NCI-H1092 (cell line): ENCODE measurements at places on chromosomes 5 and 9.
A peak's percentile ranks its signal among the peaks of the same experiment; 100 is the strongest.

- DNase-seq, result no peak
Observed at GRCh38 chr5:163161512-163161911, 275.9 kb upstream of the CCNG1 start.

- no peak for DNase-seq
Observed at GRCh38 chr9:129649726-129650679, 8.1 kb upstream of the ASB6 start.

GRCh38 chr5:81908771-81909170 is 63.1 kb upstream of the ATG10 start:
- no peak for DNase-seq

GRCh38 chr5:105593011-105593760 is 2030.6 kb upstream of the NUDT12 start:
- no peak for DNase-seq

- no peak for DNase-seq
Observed at GRCh38 chr5:129609710-129610109, 138.2 kb upstream of the MINAR2 start.

DNA sequence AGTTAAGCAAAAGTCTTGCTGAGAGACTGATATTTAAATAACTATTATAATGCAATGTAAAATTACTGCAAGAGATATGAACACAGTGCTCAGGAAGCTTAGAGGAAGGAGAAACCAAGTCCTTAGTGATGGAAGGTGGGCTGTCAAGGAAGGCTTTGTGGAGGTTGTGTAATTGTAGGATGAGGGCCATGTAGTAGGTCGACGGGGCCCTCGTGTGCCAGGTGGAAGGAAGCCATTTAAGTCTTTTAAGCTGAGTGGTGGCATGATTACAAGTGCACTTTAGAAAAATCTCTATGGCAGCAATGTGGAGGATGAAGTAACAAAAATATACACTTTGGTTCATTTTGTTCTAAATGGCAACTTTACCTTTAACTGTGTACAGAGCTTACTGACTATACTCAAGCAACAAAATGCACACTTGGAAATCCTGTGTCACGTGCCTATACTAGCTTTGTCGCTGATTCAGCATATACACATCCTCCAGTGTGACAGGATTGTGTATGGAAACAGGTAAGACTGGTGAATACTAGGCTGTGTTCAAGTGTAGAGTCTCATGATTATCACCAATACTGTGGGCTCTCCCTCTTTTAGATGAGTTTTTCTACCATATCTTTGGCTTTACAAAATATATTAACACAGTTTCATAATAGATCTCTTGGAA is 78.6 kb downstream of the TMC1 start:
- DNase-seq, result no peak

DNA sequence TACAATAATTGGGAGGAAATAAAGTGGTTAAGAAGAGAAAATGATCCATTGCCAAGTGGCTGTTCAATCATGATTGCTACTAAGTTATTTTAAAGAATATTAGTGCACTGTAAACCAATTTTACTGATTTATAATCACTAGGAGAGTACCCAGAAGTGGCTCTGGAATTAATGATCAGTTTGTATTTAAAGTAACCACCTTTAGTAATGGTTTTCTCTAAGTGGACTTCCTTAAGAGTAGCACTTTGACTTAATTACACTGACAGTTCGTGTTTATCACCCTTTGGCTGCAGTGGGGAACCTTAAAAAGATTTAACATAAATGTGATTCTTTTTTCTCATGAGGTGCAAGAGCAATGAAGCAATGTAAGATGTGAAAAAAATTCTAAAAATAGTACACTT is 310.8 kb downstream of the CDH12 start:
- DNase-seq, result peak; percentile 45

DNA sequence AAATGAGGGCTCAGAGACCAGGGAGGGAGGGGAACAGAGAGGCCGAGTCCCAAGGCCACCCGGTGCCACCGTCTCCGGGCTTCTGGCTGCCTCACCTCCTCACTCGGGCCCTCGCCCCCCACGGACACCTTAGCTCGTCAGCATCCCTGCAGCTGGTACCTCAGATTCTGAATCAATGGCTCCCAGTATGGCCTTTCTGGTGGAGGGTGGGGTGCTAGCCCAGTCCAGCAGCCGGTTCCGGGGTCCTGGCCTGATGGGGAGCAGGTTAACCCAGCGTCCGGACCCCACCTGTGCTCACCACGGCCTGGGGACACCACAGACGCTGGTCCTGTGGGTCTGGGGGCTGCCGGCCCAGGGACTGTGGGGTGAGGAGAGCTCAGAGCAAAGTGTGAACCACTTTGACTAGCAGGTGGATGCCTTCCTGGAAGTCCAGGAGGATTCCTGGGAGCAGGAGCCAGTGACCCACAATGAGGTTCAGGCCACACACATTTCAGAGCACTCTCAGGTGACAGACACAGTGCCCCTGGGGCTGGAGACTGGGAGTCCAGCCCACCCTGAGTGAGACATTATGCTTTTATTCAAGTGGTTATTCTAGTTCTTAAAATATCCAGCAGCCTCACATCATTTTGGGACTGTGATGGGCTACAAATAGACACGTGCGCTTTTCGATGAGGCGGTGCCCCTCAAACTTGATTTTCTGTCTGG is 53.3 kb downstream of the AHRR start:
- no peak for DNase-seq

DNA sequence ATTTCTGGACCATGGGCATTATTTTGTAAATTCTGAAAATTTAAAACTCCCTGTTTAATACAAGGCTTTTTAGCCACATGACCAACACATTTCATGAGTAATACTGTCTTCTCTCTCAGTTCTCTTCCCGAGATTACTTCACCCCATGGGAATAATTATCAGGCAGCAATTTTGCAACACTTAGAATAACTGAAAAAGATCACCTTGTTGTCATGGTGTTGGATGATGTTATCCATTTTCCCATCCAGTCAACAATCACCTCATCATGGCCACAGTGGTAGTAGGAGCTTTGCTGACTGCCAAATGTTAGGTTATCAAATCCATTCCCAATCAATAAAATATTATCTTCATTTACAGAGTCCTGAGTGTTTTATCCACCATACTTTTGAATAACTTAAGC is 354.9 kb upstream of the ISL1 start:
- DNase-seq, result no peak

- DNase-seq, result no peak
Observed at GRCh38 chr5:35741971-35742370, 114.7 kb upstream of the IL7R start.

DNA sequence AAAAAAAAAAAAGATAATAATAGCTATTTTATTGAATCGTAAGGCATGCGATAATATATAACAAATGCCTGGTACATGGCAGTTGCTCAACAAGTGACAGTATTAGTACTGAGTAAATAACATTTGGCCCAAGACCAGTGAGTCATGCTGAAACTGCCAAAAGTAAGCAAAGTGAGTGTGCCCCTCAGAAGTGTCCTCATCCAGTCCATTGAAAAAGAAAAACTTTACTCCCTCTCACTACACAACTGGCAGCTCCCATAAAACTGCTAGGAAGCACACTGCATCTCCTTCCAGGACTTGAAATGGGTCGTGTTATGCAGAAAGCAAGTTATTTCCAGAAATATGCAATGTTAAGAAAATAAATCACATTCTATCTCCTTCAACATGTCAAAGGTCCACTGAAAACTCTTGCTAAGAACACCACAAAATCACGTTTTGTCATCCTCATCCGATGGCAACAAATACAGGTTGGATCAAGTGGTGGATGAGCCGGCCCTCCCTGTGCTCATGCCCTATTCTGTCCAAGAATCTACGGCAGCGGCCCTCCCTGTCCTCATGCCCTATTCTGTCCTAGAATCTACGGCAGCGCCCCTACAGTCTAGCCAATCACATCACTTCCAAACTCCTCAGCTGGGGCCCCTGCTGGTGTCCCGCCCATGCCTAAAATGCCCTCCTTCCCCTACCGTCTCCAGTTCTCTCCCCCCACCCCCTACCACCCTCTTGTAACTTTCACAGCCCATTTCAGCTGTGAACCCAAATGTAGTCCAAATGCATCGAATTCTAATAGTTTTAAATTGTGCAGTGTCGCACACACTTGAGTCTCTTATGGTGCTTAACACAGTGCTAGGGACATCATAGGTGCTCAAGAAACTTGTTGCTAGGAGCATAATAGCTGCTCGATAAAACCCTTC is 12.5 kb downstream of the PTCH1 start:
- DNase-seq, result no peak

DNA sequence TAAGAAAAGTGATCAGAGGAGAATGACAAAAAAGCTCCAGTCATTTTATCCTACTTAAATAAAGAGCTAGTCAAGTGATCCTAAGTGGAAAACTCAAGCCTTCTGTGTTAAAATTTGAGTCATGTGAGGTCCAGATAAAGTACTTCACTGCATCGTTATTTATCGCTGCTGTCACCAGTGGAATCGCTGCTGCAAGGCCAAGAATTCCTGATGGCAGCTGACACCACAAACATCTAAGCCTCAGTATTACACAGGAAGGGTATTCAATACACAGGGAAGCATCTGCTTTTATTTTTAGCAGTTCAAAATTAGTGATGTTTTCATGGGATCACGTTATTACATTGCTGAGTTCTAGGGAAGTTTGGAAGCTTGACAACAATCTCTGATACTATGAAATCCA is 190.3 kb downstream of the GOLPH3 start:
- DNase-seq, result no peak

GRCh38 chr9:124128568-124129166 is 117.1 kb downstream of the LHX2 start:
- DNase-seq, result no peak

DNA sequence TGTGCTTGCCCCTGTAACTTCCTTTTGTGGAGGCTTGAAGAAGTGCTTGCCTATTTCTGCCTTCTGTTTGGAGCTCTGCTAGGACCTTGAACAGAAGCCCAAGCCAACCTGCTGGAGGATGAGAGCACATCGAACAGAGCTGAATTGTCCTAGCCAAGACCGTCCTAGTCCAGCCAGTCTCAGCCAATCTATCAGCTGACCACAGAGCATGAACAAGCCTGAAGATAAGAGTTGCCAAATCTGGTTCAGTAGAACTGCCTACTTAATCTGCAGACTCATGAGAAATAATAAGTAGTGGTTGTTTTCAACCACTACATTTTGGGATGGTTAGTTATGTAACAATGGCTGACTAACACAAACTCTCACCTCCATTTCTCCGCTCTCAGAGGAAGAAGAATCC is 4.4 kb upstream of the SNX2 start:
- no peak for DNase-seq

GRCh38 chr9:135896205-135896604 is 11.1 kb downstream of the CAMSAP1 start:
- DNase-seq, result no peak

- no peak for DNase-seq
Observed at GRCh38 chr9:117936185-117937130, 232.3 kb downstream of the TLR4 start.

- no peak for DNase-seq
Observed at GRCh38 chr9:114206221-114206789, 51.0 kb downstream of the COL27A1 start.

- DNase-seq, result no peak
Observed at GRCh38 chr5:107778647-107779046, 107.9 kb upstream of the EFNA5 start.

- no peak for DNase-seq
Observed at GRCh38 chr5:43396762-43397304, 15.4 kb downstream of the CCL28 start.

DNA sequence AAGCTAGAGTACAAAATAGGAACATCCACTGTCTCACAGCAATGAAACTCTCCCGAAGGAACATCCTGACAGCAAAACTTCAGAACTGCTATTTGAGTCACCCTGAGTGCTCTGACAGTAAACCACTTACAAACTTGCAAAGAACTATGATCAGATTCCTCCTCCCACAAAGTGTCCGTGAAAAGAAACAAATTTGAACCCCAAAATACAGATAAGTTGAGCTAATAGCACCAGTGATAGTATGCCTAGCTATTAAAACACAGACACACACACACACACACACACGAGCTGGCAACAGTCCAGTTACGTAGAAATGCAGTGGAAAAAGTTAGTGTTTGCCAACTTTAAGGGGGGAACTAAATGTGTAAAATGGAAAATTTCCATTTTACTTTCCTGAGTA is 3.1 kb upstream of the GLIS3 start:
- DNase-seq, result no peak

DNA sequence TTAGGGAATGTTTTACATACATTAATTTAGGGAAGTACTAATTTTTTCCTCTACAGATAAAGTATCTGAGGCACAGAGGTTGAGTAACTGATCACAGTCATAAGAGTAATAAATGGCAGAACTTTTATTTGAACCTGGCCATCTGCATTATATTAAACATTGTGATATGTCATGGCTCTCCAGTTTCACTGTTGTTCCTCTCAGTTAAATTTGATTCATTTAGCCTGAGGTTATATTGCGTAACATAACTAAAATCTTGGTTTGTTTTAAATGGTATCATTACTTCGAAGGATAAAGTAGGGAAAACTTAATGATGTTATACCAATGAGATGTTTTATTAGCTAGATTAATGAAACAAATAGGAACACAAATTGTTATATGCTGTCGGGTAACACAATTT is 284.4 kb downstream of the KDM4C start:
- no peak for DNase-seq

- DNase-seq, result no peak
Observed at GRCh38 chr5:1051366-1051720, 42.7 kb downstream of the NKD2 start.

DNA sequence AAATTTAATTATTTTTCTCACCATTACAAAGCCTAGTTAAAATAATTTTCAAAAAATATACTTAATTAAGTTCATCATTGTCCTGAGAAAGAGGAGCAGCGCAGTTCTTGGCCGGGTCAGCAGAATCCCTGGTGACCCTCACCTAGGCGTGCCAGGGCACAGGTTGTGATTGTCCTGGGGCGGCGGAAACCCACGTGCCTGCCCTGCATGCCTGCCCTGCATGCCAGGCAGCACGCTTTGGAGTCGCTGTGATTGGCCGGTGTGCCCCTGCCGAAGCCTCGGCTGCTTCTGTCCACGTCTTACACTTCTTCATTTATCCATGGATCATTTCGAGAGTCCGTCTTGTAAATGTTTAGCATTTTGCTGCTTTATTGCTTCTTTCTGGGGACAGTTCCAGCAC is 25.6 kb downstream of the SLC12A2 start:
- DNase-seq, result no peak

DNA sequence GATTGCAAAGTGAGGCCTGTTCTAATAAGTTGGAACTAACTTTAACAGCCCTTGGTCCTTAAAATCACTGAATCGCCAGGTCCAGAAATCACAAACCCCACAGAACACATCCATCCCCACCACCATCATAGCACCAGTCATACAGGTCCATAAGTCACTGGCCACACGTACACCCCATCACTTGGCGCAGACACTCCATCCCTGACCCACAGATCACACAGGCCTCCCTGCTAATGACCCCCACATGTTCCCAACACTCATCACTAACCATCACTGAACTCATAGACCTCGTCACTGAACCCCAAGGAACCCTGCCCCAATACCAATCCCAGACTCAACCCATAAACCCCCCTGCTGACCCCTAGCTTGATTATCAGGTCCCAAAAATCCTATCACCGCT is 41.2 kb upstream of the ZNF300 start:
- DNase-seq, result no peak

- DNase-seq, result no peak
Observed at GRCh38 chr5:181255836-181256578, 4.9 kb downstream of the TRIM52 start.

- peak; percentile 6 for DNase-seq
Observed at GRCh38 chr9:112112941-112113681, 62.0 kb downstream of the SUSD1 start.

GRCh38 chr5:45696206-45696836 is at the start of gene HCN1:
Gene HCN1, minus strand, starts transcription at chr5:45696380.
- peak; percentile 71 for DNase-seq
